ENCODE measurements at places on chromosomes 3 and 15.
A peak's percentile ranks its signal among the peaks of the same experiment; 100 is the strongest.

- no peak for DNase-seq
These were observed 7.3 kb downstream of the PRKCD start for GRCh38 chr3:53168175-53168923.

- DNase-seq, result peak; percentile 74
These were observed 2.9 kb downstream of the TIMP4 start for GRCh38 chr3:12155828-12156227.

- peak; percentile 90 for DNase-seq
These were observed 572.2 kb downstream of the MECOM start for GRCh38 chr3:169091196-169091823.

DNA sequence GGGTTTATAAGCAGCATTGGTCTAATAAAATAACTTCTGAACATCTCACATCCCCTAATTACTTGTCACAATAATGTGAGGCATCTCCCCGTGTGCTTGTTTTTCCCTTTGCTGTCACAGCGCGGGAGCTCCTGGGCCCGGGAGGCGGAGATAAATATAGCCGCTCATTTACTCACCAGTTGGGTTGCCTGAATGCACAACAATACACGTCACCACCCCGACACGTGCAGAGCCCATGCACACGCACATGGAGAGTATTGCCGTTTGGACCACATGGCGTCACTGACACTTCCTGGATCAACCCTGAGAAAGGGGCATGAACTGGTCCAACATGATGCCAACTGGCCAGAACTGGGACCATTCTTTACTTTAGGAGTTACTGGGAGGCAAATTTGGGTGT, 76.2 kb downstream of the MRPL46 start:
- DNase-seq, result no peak

GRCh38 chr3:70565861-70566260, 253.4 kb upstream of the MDFIC2 start:
- DNase-seq, result no peak

- DNase-seq, result no peak
These were observed 54.6 kb downstream of the ARMC8 start for GRCh38 chr3:138241676-138242075.

GRCh38 chr15:48354694-48355303, 23.6 kb downstream of the DUT start:
- no peak for DNase-seq

- DNase-seq, result no peak
These were observed 86.9 kb downstream of the OCA2 start for GRCh38 chr15:28012231-28012630.

DNA sequence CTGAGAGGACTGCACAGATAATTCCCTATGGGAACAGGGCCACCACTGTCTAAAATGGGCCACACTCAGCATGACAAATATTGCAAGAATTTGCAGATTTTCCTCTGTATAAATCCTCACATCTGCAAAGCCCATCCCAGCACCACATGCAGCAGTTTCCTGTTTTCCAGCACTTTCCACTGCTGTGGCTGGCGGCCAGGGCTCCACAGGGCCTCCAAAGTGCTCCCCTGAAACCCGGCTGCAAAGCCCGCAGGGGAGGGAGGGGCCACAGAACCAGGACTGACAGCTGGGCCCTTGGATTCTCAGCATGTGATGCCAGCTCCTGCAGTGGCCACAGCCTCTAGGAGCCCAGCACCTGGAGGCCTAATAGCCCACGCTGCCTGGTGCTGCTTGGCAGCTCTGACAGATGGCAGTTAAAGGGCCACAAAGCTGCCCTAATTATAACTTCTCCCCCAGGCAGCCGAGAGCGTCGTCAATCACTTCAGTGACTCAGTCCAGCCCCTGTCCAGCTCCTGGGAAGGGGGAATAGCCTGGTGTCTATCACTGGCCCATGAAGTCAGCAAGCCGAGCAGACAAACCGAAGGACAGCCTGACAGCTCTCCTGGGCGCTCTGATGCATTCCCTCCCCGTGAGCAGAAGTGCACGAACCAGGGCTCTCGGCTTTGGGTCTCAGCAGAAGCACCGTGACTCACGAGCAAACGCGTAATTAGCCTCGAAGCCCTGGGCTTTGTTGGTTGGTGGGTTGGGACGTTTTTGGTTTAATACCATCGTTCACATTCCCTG, 4.7 kb downstream of the LRRC15 start:
- DNase-seq, result no peak

DNA sequence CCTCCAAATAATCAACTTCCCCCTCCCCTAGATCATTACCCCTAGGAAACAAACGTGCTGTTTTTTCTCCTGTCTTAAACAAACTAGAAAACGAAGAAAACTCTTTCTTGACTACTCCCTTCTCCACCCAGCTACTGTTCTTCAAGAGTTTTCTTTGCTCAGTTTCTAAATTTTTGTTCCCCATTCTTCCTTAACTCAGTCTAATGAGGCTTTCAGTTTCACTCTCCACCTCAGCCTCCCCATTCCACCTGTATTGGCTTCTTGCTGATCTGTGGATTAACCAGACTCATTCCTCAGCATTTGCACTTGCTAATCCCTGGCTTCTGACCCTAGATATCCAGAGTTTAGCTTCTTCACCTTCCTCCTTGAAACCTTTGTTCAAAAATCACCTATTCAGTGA, 26.8 kb downstream of the SERPINI1 start:
- DNase-seq, result no peak

GRCh38 chr3:120418866-120419490, 31.8 kb downstream of the FSTL1 start:
- peak; percentile 75 for DNase-seq

- DNase-seq, result no peak
These were observed 22.8 kb downstream of the USF3 start for GRCh38 chr3:113673593-113673992.

- no peak for DNase-seq
These were observed 197.3 kb upstream of the LINGO1 start for GRCh38 chr15:77830051-77830468.

DNA sequence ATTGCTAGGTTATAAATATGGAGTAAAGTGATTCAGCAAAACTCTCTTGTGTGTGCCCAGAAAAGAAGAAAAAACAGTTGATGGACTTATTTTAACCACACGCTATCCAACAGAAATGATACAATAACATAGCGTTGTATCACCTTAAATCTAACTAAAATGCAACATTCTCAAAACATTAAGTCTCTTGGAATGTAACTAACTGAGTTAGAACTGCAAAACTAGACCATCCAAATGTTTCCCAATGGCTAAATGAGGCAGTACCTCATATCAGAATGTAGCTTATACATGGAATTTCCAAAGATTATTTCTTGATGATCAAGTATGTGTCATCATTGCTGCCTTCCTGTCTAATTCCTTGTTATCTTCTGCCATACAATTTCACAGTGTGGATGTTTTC, 187.9 kb downstream of the CNTN3 start:
- DNase-seq, result peak; percentile 22

GRCh38 chr15:54990793-54991192, 205.9 kb downstream of the RSL24D1 start:
- DNase-seq, result no peak

- no peak for DNase-seq
These were observed 48.7 kb downstream of the RAF1 start for GRCh38 chr3:12615266-12615665.

- DNase-seq, result peak; percentile 52
These were observed 1.4 kb upstream of the PDHB start for GRCh38 chr3:58434990-58435389.

DNA sequence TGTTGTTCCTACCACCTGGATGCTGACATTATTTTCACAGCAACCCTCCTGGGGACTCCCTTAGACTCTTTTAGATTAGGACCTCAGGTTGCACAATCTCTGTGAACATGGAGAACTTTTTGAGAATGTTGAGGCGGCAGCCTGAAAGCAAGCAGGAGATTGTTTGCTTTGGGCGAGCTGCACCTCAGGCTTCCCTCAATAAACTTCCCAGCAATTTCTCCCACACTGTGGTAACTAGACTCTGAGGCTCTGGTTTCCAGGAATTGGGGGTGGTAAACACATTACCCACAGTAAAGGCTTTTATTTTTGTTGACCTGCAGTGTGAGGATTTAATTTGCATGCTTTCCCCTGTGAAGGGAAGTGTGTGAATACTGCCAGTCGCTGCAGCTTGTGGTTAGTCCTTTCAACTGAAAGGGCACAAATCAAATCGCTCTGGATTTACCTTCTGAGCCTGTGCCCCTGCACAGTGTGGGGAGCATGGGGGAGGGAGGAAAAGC, 35.2 kb upstream of the SIAH2 start:
- no peak for DNase-seq

DNA sequence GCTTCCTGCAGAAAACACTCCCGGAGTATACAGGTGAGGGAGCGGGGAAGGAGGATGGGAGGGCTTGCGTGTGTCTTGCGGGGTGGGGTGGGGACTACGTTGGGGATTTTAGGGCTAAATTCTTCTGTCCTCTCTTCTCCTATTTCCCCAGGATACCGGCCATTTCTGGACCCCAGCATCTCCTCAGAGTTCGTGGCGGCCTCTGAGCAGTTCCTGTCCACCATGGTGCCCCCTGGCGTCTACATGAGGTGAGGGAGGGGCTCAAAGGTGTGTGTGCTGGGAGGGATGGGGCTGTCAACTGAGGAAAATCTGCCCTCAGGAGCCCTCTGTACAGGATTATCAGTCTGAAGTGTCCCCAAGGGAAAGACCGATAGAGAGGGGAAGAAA, 6.6 kb downstream of the DUOX1 start:
- DNase-seq, result no peak

DNA sequence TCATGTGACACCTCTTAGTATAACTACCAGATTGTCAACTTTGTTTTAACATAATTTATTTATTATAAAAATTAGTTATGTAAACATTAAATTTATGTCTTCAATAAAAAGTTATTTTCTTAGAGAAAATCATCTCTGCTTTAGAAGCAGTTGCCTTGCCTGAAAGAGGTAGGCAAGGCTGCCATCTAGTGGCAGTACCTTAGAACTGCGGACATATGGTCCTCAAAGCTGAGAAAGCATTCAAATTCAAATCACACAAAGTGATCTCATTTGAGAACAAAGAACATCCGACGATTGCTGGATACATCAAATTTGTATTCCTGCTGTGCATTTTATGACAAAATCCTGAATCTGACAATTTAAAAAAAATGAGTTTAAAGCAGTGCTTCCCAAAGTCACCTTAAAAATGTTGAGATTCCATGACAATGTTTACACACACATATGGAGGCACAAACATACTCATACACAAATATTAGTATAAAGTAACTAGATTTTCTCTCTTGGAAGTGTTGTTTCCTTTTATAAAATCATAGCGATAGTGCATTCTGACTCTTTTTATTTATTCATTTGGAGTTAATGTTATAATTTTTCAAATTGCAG, 617.4 kb downstream of the CADM2 start:
- peak; percentile 73 for DNase-seq

DNA sequence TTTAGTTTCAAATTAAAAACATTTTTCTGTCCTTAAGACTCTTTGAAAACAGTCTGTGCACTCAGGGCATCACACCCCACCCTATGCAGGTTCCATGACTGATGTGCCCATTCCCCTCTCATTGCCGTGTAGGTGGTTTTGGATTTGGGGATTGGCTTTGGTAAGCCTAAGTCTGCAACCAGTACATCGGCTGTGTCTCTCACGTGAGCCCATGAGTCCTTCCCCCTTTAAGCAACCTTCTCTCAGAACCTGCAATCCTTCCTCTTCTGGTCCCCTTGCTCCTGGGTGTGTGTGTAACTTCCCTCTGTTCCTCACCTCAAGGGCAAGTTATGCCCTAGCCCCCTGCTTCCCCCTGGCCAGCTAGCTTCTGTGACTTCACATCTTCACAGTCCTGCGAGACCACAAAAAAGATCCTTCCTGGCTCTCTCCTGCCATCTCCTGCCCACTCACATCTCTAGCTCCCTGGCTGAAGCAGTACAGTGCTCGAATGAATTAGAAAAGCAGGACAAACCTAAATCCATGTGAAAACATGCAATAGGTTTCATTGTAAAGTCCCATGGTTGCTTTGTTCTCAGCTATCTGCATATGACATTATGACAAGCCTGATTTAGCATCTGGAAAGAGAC, 126.7 kb downstream of the UACA start:
- DNase-seq, result no peak

- no peak for DNase-seq
These were observed 525 bp upstream of the FSTL1 start for GRCh38 chr3:120451272-120451761.

- no peak for DNase-seq
These were observed 50.5 kb upstream of the UBP1 start for GRCh38 chr3:33490641-33491241.

DNA sequence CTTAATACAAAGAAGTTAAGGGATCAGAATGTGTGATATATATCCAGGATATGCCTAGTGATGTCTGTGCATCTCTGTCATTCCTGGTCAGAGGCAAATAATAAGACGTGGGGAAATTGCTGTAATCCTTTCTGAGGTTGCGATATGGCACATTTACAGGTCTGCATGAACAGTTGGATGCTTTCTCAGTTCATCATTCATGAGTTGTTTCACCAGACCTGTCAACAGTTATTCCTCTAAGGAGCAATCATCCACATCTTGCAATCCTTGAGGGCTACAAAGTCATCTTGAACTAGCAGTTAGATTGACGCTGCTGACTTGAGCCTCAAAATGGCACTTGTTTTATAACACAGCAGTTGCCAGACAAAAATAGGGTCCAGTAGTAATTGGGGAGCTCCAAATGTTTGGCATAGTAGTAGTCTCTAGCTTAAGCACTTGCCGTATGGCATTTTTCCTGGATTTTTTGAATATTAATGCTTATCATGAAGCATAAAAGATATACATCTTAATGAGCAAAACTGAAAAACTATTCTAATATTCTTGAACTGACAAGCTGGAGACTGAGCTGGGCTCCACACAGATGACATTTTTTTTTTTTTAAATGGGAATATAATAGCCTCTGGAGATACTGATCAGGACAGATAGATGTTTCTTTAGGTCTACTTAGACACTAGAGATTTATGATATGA, 761.7 kb downstream of the VGLL3 start:
- DNase-seq, result no peak

DNA sequence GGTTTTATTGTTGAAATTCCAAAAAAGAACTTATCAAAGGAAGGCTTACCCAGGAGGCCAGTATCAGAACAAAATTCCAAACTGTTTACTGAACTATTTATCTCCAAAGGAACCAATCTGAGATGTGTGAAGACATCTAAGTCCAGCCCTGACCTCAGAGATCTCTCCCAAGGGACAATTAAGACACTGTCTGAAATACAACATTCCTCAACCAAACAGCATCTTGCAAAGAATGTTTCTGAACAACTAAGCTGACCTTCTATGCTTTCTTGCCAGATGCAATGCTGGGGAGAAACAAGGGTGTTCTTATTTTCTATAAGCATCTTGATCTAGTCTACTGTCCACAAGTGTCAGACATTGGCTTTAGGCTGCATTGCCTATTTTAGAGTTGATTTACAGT, 13.6 kb downstream of the PDZRN3 start:
- DNase-seq, result no peak
